ENCODE measurements at places on chromosomes 7 and 10. TPM values are rescaled to one million over a fixed set of nuclear protein-coding genes. Genes with fewer than 3 reads are reported as not detected.

The RAMP3 gene
- total RNA-seq = not detected

The ASIC3 gene
- total RNA-seq = 2.9 TPM

The RBP3 gene
- not detected for total RNA-seq

The EBLN1 gene
- not detected for total RNA-seq

The ARHGAP22 gene
- total RNA-seq = not detected

The ZNRF2 gene
- 9.4 TPM for total RNA-seq

The ACSL5 gene
- total RNA-seq = 56.6 TPM

The CPEB3 gene
- total RNA-seq = 2.1 TPM

The ZNF862 gene
- total RNA-seq = 11.0 TPM

The CLDN3 gene
- not detected for total RNA-seq

The PROSER2 gene
- 1.6 TPM for total RNA-seq

The ADRA2A gene
- total RNA-seq = not detected

The KCNIP2 gene
- total RNA-seq = 1.1 TPM

The ATP6V0A4 gene
- total RNA-seq = not detected

The VWA2 gene
- total RNA-seq = not detected

The NUTM2E gene
- not detected for total RNA-seq

The SEMA3D gene
- total RNA-seq = not detected

The IMPDH1 gene
- 81.7 TPM for total RNA-seq

The FLNC gene
- 0.02 TPM for total RNA-seq

The MGAM2 gene
- not detected for total RNA-seq

The ABCB4 gene
- 0.30 TPM for total RNA-seq

The NKX1-2 gene
- not detected for total RNA-seq

The WNT8B gene
- not detected for total RNA-seq

Data from activated CD8-positive, alpha-beta memory T cell treated with anti-CD3 and anti-CD28 coated beads for 36 hours (primary cell).